ENCODE measurements at places on chromosomes 5 and 9. TPM values are rescaled to one million over a fixed set of nuclear protein-coding genes. Genes with fewer than 3 reads are reported as not detected.

DNA sequence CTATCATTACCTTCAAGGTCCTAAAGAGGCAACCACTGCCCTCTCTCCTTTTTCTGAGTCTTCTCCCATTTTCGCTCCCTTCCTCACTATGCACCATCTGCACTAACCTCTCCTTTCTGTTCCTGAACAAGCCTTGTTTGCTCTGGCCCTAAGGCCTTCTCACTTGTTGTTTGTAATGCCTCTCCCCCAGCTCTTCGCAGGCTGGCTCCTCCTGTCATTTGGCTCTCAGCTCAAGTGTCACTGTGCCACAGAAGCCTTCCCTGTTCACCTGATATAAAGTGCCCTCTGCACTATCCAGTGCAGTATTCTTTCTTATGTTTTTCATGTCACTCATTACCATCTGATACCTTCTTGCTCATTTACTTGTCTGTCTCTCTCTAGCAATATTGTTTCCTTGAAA is 303.7 kb downstream of the KCNN2 start:
- no peak overlapping the region for H3K4me3 ChIP-seq
- H3K27me3 ChIP-seq: no peaks in the 10 kb centered on the region

DNA sequence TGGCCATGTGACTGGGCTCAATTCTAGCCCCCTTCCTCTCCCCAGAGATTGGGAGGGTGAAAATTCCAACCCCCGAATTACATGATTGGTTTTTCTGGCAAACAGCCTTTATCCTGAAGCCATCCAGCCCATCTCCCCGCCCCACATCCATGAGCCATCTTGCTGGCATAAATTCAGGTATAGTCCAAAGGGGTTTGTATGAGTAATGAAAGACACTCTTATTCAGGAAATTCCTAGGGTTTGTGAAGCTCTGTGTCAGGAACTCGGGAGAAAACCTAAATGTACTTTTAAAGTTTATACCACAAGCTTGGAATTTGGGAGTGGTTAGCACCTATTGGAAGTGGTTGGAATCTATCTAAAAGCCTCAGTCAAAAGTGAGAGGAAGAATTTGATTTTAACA is 80.6 kb upstream of the SIMC1 start:
- H3K4me3 ChIP-seq: no peak overlapping the region
- no peak for DNase-seq
- H3K4me1 ChIP-seq: peaks cover 4% of the 10 kb centered on the region
- H3K36me3 ChIP-seq: no peaks in the 10 kb centered on the region
- H3K27ac ChIP-seq: no peak overlapping the region

GRCh38 chr9:28692012-28692411 is 1118.7 kb upstream of the C9orf72 start:
- H3K27me3 ChIP-seq: no peaks in the 10 kb centered on the region
- no peak for DNase-seq
- no peak overlapping the region for H3K4me3 ChIP-seq
- no peaks in the 10 kb centered on the region for H3K36me3 ChIP-seq

GRCh38 chr5:109354761-109355160 is 55.0 kb downstream of the PJA2 start:
- peaks cover 8% of the 10 kb centered on the region for H3K36me3 ChIP-seq
- no peak overlapping the region for H3K4me3 ChIP-seq
- H3K4me1 ChIP-seq: peaks cover 1% of the 10 kb centered on the region
- no peaks in the 10 kb centered on the region for H3K27me3 ChIP-seq
- DNase-seq: no peak
- no peak overlapping the region for H3K27ac ChIP-seq

Gene SPINK13
- not detected for total RNA-seq

Gene WWC1
- 2.1 TPM for total RNA-seq

DNA sequence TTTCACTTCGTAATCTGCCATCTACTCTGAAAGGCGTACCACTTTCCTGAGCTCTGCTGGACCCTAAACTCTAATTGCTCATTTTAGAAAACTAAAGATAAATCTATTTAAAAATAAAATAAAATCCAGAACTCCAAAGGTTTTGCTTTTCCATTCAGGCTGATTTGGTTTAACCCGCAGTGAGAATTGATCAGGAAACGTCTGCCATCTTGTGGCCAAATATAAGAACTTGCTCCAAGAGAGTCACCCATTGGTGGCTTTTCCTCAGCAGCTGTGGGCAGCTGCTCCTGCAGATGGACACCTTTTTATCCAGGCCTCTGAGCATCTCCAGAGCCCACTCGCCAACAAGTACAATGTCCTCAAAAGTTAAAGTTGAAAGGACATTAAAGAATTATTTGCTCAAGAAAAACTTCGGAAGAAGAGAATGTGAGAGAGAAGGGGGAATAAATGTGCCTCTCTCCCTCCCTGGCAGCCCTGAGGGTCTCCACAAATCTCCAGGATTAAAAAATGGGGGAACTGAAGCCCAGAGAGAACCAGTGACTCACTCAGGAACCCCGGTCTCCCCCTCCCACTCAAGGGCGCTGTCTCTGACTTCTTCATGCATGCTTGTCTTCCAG is 4.1 kb downstream of the SAXO1 start:
- H3K27me3 ChIP-seq: peaks cover 10% of the 10 kb centered on the region
- H3K27ac ChIP-seq: no peak overlapping the region

GRCh38 chr9:81673310-81673709 is 16.0 kb downstream of the TLE1 start:
- no peak overlapping the region for H3K4me3 ChIP-seq
- no peaks in the 10 kb centered on the region for H3K4me1 ChIP-seq
- H3K36me3 ChIP-seq: no peaks in the 10 kb centered on the region
- H3K27me3 ChIP-seq: peaks cover 11% of the 10 kb centered on the region

DNA sequence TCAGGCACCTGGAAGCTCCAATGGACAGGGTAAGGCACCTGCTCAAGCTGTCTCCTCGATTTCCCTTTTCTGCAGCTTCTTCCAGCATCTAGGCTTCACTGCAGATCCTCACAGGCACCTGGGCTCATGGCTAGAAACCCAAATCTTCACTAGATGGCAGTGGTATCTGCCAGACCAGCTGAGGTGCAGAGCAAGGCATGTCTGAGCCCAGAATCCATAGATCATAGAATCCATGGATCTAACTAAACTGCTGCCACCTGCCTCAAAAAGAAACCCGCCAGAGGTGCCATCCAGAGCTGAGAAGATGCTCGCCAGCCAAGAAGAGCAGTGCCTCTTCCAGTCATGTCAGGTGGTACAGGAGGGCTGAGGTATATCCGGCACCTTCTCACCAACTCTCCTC is 6.9 kb downstream of the SHC3 start:
- no peak overlapping the region for H3K27ac ChIP-seq
- H3K4me1 ChIP-seq: no peaks in the 10 kb centered on the region
- no peaks in the 10 kb centered on the region for H3K36me3 ChIP-seq
- no peak overlapping the region for H3K4me3 ChIP-seq
- H3K27me3 ChIP-seq: peaks cover 24% of the 10 kb centered on the region

DNA sequence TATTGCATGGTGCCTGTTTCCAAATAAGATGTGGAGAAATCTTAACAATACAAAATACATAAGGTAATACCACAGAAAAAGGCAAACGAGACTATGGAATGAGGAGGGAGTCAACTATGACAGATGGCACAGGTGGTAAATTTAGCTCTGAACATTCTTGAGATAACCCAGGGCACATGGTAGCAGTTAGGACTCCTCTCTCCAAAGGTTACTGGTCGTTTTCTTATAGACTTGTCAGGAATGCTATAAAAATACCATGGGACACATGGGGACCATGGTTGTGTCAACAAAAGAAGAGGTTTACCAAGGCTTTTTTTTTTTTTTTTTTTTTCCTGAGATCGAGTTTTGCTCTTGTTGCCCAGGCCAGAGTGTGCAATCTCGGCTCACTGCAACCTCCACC is 209.4 kb upstream of the RFX3 start:
- no peak overlapping the region for H3K27ac ChIP-seq
- H3K4me1 ChIP-seq: peaks cover 14% of the 10 kb centered on the region
- H3K4me3 ChIP-seq: no peak overlapping the region
- peaks cover 2% of the 10 kb centered on the region for H3K27me3 ChIP-seq

GRCh38 chr9:126692759-126693427 is 79.2 kb downstream of the LMX1B start:
- no peaks in the 10 kb centered on the region for H3K4me1 ChIP-seq
- no peak overlapping the region for H3K27ac ChIP-seq
- no peak for DNase-seq
- peaks cover 12% of the 10 kb centered on the region for H3K27me3 ChIP-seq
- no peak overlapping the region for H3K4me3 ChIP-seq
- H3K36me3 ChIP-seq: no peaks in the 10 kb centered on the region

GRCh38 chr9:135567311-135567710 is 5.8 kb downstream of the PAEP start:
- DNase-seq: no peak
- no peaks in the 10 kb centered on the region for H3K36me3 ChIP-seq
- H3K4me1 ChIP-seq: no peaks in the 10 kb centered on the region
- H3K27ac ChIP-seq: no peak overlapping the region

DNA sequence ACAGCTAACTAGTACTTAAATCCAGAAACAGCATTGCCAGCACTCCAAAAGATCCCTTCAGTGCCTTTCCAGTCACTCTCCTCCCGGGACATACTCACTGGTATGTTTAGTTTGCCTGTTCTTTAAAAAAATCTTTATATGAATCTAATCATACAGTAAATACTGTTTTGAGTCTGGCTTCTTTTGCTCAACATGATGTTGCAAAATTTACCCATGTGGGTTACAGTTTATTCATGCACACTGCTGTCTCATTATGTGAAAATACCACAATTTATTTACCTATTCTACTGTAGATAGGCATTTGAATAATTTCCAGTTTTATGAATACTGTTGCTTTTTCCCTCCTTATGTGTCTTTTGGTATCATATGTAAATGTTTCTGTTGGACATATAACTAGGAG is 13.5 kb downstream of the NDFIP1 start:
- H3K4me3 ChIP-seq: no peak overlapping the region
- no peak overlapping the region for H3K27ac ChIP-seq
- H3K36me3 ChIP-seq: peaks cover 53% of the 10 kb centered on the region
- DNase-seq: no peak

Gene CEL
- 2.2 TPM for total RNA-seq

DNA sequence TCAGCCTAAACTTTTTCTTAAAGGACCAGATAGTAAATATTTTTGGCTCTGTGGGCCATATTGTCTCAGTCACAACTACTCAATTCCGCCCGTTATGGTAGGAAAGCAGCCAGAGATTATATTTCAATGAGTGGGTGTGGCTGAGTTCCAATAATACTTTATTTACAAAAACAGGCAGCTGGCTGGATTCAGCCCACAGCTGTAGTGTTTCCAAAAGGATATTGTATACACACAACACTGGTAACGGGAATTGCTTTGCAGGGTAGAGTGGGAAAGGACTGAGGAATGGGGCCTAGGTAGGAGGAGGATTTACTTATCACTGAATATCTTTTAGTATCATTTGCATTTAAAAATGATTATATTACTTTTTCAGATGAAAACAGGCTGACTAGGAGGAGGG is 21.0 kb downstream of the GCNT4 start:
- DNase-seq: no peak
- peaks cover 4% of the 10 kb centered on the region for H3K36me3 ChIP-seq
- H3K4me3 ChIP-seq: no peak overlapping the region
- peaks cover 52% of the 10 kb centered on the region for H3K4me1 ChIP-seq
- no peaks in the 10 kb centered on the region for H3K27me3 ChIP-seq

DNA sequence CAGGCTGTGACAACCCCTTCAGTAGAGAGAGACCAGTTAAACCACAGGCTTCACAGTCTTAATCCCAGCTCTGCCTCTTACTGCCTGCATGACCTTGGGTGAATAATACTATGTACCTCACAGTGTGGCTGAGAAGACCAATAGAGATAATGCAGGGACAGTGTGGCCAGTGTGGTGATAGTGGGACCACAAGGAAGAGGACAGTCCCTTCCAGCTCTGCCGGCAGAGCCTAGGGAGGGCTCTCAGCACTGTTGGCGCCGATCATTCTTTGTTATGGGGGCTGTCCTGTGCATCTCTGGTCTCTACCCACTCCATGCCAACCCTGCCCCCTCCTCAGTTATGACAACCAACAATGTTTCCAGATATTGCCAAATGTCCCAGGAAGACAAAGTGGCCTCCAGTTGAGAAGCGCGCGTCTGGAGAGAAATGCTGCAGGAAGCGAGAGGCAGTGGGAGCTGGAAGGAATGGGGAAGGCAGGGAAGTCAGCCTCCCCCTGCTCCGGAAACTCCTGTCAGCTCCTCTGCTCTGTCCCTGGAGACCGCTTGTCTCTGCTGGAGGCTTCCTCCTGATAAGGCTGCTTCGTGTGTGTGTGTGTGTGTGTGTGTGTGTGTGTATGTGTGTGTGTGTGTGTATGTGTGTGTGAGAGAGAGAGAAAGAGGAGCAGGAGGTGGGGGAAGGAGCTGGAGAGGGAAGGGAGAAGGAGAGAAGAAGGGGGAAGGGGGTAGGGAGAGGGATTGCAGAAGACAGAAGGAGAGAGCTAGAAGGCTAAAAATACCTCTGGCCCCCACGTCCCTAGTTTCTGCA is 31.8 kb upstream of the FABP6 start:
- H3K4me3 ChIP-seq: no peak overlapping the region
- no peak overlapping the region for H3K27ac ChIP-seq

DNA sequence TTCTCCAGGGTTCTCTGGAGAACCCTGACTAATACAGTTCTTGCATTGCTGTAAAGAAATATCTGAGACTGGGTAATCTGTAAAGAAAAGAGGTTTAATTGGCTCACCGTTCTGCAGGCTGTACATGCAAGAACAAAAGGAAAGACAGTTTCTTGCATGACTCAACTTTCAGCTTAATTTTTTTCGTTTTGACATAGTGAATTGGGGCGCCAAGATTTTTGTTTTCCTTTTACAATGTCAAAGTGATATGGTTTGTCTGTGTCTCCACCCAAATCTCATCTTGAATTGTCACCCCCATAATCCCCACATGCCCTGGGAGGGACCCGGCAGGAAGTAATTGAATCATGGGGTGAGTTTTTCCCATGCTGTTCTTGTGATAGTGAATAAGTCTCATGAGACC is 11.8 kb upstream of the CRHBP start:
- no peak overlapping the region for H3K27ac ChIP-seq
- no peak for DNase-seq
- H3K27me3 ChIP-seq: peaks cover 5% of the 10 kb centered on the region
- H3K36me3 ChIP-seq: no peaks in the 10 kb centered on the region
- H3K4me1 ChIP-seq: no peaks in the 10 kb centered on the region

Gene ZNF79
- total RNA-seq: 8.1 TPM

Gene C9orf85
- 6.2 TPM for total RNA-seq

GRCh38 chr5:147860641-147861025 is 17.9 kb upstream of the SCGB3A2 start:
- H3K27me3 ChIP-seq: peaks cover 3% of the 10 kb centered on the region
- DNase-seq: no peak
- no peak overlapping the region for H3K4me3 ChIP-seq
- no peak overlapping the region for H3K27ac ChIP-seq
- no peaks in the 10 kb centered on the region for H3K4me1 ChIP-seq

Gene NXNL2
- total RNA-seq: not detected

Gene FRRS1L
- total RNA-seq: not detected

Gene CCDC152
- 8.1 TPM for total RNA-seq

Gene ESM1
- total RNA-seq: not detected

Gene PCA3
- total RNA-seq: not detected

Measured in activated naive CD4-positive, alpha-beta T cell treated with anti-CD3 and anti-CD28 coated beads for 36 hours (primary cell).